ENCODE measurements at places on chromosomes 1 and 21.
A peak's percentile ranks its signal among the peaks of the same experiment; 100 is the strongest.

DNA sequence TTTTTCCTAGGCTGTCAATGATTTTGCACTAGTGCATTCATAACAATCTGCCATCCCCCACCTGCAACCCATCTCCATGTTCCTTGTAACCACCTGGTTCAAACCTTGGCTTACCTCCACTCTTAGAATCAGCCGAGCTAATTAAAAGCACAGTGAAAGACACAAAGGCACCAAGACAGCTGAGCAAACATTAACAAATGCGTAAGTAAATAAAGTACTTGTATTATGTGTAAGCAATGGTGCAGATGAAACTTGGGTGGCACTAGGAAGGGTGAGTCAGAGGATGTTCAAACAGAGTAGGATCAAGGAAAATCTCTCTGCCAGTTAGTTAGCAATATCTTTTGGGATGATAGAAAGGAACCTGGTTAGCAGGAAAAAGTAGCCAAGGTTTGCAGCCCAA is 5.1 kb upstream of the FOXJ3 start:
- no peak for DNase-seq

DNA sequence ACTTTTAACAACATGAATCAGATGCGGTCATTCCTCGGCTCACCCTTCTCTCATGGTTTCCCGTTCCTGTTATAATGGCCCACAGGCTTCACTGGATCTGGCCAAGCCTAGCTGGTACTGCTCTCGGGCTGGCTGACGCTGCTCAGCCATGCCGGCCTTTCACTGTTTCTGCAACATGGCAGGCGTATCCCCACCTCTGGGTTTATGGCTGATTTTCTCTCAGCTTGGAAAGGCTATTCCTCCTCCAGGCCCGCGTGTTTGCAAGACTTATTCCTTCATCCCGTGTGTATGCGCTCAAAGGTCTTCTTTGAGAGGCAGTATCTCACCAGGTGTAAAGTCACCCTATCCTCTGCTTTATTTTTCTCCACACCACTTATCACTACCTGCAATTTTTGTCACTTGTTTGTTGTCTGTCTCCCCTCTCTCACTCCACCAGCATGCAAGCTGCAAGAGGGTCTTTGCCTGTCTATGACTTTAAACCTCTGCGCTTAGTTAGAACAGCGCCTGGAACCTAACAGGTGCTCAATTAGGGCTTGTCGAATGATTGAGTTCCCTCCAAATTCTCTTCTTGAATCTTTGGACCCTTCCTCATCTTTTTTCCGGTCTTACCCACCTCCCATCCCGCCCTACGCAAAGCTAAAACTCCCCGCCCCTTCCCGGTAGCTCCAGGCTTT is 491 bp upstream of the RAP1A start:
- no peak for DNase-seq

- DNase-seq = no peak
Observed at GRCh38 chr1:116808200-116808847, 54.1 kb downstream of the CD2 start.

DNA sequence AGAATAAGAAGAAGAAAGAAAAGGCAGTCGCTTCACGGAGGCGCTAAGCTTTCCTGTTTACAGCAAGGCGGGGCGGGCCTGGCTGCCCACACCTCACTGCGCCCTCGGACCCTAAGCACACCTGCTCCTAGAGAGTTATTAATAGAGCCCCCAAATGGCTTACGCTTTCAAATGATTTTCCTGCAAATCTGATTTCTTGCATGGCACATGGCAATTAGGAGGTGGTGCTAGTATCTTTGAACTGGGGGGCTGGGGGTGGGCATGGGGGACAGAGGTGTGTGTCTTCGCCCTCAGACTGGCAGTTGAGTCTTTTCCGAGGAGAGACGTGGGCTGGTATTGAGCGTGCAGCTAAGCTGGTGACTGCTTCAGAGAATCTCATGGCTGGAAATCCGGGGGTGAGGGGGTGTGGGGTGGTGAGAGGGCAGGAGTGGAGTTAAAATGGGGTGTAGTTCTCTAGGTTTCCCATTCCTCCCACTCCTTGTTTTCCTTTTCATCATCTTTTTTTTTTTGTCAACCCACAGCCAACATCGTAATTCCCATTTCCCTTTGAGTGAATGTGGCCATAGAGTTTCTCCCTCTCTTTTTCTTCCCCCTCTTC is 1.3 kb downstream of the S1PR1 start:
- DNase-seq = no peak

DNA sequence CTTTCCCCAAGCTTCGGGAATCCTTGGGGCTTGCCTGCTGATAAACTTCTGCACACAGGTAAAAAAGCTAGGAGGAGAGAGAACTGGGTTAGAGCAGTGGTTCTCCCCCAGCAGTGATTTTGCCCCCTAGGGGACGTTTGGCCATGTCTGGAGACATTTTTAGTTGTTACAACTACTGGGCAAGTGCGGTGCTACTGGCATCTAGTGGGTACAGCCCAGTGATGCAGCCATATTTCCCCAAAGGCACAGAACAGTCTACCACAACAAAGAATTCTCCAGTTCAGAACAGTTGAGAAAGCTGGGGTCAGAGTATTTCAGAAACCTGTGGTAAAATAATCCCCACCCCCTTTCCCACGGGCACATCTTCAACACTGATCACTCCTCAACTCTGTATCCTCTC is 41.3 kb downstream of the LRRC71 start:
- DNase-seq = no peak

- no peak for DNase-seq
Observed at GRCh38 chr1:205802060-205802459, 10.9 kb downstream of the SLC41A1 start.

GRCh38 chr1:214791961-214792360 is 189.0 kb downstream of the CENPF start:
- DNase-seq = no peak

GRCh38 chr1:93459126-93459525 is 11.2 kb downstream of the FNBP1L start:
- DNase-seq = no peak

- no peak for DNase-seq
Observed at GRCh38 chr1:68495968-68496679, 758 bp downstream of the DEPDC1 start.

DNA sequence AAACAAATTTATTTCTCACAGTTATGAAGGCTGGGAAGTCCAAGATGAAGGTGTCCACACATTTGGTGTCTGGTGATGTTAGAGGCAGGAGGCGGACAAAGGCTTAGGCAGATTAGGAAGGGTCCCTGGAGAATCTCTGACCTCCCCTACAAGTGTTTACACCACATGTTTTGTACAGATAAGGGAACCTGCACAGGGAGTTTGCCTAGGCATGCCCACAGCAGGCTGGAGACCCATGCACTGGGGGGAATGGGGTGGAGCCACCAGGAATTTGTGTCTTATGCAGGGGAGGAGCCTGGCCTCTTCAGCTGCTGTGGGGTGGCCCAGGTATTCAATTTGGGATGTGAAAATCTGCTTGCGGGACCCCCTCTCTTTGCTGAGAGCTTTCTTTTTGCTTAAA is 131.3 kb downstream of the PATJ start:
- no peak for DNase-seq

DNA sequence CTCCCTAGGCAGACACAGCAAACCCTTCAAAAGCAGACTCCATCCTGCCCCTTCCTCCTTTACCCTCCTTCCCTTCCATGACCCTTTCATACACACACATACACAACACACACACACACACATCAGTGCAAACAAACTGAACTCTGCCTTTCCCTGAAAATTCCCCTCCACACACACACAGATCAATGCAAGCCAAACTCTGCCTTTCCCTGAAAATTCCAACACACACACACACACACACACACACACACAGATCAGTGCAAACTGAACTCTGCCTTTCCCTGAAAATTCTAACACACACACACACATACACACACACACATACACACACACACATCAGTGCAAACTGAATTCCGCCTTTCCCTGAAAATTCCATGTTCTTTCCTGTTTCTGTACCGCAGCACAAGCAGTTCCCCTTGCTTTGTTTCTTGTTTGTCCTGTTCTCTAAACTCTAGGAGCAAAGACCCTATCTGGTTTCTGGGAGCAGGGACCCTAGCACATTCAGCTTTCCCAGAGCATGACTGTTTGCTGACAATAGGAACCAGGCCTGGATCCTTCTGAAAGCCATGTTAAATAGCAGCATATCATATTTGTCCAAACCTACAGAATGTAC is 91.0 kb downstream of the PTPN14 start:
- DNase-seq = no peak

- peak; percentile 57 for DNase-seq
Observed at GRCh38 chr1:43565600-43566360, 35.1 kb downstream of the PTPRF start.

- no peak for DNase-seq
Observed at GRCh38 chr1:27349784-27350662, 8.2 kb downstream of the SYTL1 start.

DNA sequence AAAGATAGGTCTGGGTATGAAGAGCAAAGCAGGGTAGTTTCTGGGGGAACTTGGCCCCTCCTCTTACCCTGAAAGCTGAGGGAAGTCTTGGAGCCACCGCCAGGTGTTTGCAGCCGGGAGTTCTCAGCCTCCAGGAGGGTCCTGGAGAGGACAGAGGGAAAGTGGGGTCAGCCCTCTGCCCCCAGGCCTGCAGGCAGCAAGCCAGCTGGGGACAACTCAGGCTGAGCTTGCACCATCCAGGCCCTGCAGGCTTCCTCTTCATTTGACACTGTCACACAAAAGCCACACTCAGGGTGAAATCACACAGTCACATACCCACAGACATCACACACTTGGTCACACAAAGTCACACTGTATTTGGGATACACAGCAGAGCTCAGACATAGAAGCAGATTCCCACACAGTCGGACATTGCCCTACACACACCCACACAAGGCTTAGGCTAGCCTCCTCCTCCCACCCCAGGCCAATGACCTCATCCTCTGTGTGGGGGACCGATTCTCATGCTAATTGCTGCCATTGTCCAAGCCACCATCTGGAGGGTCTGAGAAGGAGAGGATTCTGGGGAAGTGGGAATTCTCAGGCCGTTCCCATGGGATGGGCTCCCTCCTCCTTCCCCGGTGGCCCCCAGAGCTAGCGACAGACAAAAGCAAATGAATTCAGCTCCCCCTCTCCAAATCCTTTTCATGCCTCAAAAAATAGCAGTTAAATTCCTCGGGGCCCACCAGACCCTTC is 3.7 kb downstream of the NES start:
- peak; percentile 10 for DNase-seq

DNA sequence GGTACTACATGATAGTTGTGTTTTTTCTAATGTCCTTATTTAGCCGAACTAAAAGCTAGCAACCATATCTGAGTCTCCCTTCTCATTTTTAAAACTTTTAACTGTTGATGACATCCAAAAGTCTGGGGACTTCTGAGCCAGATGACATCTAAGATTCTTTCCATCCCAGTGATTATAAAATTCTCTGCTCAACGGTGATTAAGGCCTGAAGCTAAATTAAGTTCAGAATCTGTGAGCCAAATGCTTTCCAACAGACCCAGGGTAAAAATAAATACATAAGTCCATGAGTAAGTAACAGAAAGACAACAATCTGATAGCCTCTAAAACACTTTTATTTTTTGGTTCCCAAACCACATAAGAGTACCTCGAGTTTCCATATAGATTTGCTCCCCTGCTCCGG is 13.1 kb upstream of the PTP4A2 start:
- DNase-seq = no peak

DNA sequence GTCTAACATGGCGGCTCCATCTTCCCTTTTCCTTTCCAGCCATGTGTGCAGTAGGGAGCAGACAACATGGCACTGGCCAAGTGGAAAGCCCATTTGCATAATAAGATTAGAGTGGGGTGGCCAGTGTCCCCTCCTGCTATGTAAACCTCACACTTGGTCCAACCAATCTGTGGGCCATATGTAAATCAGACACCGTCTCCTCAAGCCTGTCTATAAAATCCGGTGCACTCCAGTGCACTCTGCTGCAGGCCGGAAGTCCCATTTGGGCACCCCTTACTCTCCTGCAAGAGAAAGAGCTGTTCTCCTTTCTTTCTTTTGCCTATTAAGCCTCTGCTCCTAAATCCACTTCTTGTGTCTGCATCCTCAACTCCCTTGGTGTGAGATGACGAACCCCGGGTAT is 44.1 kb downstream of the OLFML3 start:
- no peak for DNase-seq

DNA sequence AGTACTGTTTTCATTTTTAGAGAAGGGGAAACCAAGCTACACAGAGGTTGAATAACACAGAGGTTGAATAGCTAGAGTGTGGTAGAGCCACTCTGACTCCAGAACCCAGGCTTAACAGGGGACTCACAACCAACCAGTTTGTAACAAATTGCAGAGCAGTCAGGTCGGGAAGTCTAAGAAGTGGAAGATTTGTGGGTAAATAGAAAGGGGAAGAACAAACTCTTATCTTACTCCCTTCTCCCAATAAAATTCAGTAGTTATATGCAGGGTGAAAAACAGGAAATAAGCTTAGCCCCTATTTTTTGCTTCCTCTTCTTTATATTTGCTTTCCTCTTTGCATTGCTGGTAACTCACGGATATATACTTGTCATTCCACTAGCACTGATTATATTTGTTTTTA is 23.2 kb downstream of the CDC42 start:
- DNase-seq = no peak

DNA sequence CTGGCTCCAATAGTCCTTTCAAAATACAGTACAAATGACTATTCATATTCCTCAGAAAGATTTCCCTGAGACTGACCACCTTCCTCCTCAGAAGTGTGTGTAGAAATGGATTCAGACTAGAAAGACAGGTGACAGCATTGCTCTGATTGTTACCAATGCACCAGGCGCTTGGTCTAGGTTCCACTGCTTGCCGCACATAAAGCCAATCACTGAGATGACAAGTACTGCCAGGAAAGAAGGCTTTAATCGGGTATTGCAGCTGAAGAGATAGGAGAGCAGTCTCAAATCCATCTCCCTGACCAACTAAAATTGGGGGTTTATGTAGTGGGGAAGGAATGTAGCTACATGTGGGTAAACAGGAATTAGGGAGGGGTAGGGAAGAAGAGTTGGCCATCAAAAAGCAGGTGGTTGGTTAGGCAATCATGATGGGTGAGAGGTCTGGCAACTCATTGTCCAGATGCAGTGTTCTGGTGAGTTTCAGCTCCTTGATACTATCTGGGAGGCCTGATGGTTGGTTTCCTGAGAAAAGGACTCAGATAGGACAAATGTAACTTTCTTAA is 98.0 kb downstream of the KCNH1 start:
- DNase-seq = no peak

DNA sequence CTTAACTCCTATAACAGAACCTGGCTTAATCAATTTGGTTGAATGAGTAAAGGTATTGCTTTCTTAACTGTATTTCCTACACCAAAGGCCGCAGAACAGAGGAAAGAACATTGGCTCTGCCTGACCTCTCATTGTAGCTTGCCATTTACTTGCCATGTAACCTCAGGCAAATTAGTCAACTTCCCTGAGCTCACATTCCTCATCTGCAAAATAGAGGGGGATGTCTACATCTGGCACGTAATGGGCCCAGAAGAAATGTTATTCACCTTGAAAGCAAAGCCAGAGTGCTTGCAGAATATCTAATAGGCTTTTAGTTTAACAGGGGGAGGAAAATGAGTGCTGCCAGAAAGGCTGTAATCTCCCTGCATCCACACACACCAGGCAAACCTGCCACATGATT is 44.3 kb downstream of the LAMC2 start:
- no peak for DNase-seq

GRCh38 chr1:53384796-53385195 is 56.9 kb upstream of the LRP8 start:
- no peak for DNase-seq

GRCh38 chr1:236302941-236303340 is 21.2 kb upstream of the ERO1B start:
- DNase-seq = no peak

GRCh38 chr21:18443701-18444100 is 40.1 kb upstream of the TMPRSS15 start:
- DNase-seq = no peak
